ENCODE measurements at places on chromosomes 6 and 20.

DNA sequence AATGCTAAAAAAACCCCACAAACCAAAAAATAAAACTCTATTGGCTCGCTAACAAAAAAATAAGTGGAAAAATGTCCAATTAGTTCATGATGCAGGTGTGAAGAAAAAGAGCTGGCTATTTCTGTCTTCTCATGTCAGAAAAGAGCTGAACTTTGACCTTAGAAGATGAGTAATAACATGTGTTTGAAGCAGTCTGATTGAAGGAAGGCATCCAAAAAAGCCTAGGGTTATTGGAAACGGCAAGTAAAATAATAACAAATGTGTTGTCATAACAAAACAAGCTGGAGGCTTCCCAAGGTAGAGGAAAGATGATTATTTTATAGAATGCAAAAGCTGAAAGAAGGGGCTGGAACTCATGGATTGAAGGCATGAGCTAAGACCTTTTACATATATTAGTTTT, 94.4 kb upstream of the FAM184A start:
- no peak for DNase-seq

- no peak for DNase-seq
Measured at GRCh38 chr6:72950114-72950860, 275.0 kb downstream of the KHDC1L start.

DNA sequence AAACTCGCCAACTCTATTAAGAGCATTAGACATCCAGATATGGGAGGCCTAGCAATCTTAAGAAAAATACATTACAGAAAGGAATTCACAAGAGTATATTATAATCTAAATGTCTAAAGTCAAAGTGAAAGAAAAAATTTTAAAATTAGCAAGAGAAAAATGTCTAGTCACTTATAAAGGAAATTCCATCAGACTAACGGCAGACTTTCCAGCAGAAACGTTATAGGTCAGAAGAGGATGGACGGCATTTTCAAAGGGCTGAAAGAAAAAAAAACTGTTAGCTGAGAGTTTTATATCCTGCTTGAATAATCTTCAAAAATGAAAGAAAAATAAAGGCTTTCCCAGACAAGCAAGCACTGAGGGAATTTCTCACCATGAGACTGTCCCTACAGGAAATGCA, 269.0 kb downstream of the HDGFL1 start:
- no peak for DNase-seq

GRCh38 chr20:32439132-32439829, 81.2 kb downstream of the ASXL1 start:
- no peak for DNase-seq

GRCh38 chr6:166423781-166424180, 41.0 kb upstream of the MPC1 start:
- DNase-seq = no peak

DNA sequence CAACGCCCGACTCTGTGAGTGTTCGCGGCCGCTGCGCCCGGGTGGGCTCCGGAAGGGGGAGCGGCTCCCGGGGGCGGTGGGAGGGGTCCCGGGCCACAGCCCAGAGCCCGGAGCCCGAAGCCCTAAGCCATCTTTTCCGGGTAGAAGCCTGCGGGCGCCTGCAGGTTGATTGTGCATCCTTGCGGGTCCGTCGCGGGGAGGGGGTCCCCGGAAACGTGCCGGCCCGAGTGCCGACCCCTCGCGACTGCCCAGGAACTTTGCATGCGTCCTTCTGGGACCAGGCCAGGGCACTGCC, 413 bp downstream of the PTPRA start:
- DNase-seq = peak; percentile 47

DNA sequence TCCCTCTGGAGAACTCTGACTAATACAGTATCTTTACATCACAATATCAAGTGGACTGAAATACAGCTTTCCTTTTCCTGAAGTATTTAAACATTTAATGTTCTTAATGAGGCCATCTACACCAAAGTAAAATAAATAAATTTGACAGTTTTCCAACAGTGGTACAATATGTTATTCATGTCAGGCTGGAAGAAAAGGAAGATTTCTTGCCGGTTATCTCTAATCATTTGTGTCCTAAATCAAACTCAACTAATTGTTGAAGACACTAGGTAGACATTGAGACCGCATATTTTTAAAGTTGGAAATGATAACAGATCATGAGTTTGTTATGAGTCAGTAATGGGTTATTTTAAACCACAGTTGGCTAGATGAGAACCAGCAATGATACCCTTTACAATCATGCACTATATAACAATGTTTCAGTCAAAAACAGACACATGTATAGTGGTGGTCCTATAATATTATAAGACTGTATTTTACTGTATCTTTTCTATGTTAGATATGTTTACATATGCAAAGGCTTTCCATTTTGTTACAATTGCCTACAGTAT, 241.6 kb downstream of the LMBRD1 start:
- DNase-seq = no peak

GRCh38 chr6:135637701-135638100, 140.2 kb upstream of the AHI1 start:
- no peak for DNase-seq

DNA sequence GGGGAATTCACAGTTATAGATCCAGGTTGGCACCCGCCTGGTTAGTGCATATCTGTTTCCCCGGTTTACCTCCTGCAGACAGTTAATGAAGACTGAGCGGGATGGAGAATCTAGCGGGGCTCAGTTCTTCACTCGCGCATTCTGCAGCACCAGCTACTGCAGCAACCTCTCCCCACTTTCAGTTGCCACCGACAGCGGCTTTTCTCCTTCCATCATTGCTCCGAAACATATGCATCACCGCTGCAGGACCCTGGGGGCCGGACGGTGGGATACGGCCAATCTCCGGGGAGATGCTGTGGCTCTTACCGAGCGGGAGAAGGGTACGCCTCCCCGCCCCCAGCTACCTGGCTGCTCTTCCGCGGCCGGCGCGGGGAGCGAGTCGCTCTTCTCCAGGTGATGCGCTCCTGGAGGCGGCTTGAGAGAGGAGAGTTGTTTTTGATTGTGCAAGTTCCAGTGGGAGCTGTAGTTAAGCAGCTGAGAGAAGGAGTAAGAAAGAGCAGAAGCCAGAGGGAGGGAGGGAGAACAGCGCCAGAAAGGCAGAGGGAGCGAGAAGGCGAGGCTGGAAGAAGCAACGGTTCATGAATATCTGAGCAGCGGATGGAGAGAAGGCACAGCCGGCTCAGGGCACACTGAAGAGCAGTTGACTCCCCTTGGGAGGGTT, at the start of gene SGK1:
Gene SGK1 (minus strand): TSS at position 642 of the 661 bp plus-strand sequence. CDS start 652 bp downstream, outside the sequence.
- no peak for DNase-seq

DNA sequence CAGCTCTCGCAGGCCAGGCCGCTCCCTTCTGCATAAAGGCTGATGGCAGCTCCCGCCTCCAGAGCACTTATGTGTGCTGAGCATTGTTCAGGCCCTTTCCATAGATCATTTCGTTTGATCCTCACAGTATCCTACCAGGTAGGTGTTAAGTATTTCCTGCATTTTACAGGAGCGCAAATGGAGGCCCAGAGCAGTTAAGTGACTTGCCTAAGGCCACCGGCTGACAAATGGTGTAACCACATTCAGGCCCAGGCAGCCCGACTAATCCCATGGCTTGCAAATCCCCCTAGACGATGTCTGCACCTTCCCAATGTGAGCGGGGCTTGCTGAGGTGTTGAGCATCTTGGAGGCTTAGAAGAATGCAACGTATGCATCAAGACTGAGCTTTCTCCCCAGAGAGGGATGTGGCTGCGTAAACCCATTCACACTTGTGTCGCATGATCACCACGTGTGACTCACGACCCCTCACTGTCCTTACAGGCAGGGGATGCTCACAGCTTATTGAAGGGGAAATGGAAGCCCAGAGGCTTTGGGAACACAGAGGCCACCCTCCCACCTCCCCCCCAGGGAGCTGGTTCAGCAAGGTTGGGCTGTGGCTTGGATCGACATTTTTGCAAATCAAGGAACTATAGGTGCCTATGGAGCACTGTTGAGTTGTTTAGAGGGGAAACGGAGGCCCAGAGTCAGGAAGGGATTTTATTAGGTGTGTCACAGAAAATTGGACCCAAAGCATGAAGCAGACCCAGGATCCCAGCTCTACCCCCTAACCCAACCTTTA, 7.0 kb downstream of the BPIFB2 start:
- no peak for DNase-seq

GRCh38 chr6:42441697-42442081, 10.0 kb downstream of the TRERF1 start:
- no peak for DNase-seq

DNA sequence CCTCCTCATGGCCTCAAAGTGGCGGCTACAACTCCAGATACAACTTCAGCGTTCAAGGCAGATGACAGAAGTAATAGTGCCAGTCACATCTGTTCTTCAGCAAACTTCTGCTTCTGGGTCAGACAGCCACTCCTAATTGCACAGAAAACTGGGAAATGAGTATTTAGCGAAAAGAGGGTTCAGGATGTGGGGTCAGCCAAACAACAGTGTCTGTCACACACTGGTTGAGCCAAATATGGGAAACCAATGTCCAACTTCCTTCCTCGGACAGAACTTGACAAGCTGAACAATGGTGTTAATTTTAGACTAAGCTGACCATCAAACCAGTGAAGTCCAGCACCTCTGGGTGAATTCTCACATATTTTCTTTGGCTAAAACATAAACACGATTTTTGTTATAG, 22.1 kb downstream of the NUDT3 start:
- no peak for DNase-seq

- DNase-seq = no peak
Measured at GRCh38 chr6:14269436-14269835, 151.9 kb downstream of the CD83 start.

DNA sequence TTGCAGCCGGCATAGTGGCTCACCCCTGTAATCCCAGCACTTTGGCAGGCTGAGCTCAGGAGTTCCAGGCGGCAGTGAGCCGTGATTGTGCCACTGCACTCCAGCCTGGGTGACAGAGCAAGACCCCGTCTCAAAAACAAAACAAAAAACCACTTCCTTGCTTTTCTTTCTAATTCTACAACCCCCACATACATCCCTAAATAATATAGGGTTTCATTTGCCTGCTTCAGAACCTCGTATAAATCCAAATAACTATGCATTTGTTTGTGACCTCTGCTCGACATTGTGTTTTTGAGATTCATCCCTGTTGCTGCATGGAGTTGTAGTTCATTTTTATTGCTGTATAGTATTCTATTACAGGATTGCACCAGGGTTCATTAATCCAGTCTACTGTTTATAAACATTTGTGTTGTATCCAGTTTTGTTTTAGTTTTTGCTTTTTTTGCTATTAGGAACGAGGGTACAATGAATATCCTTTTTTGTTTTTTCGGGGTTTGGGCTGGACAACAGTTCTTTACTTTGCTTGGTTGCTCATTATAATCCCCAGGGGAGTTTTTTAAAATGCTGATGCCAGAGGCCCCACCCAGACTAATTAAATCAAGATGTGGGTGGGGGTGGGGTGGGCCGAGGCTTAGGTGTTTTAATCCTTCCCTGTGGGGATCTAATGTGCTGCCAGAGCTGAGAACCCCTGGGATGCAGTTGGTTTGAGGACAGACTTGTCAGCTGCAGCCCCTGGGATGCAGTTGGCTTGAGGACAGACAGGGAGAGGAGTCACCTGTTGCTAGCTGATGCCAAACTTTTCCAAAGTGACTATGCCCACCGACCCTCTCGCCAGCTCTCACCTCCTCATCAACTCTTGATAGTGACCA, 2.4 kb upstream of the SNAI1 start:
- DNase-seq = no peak

DNA sequence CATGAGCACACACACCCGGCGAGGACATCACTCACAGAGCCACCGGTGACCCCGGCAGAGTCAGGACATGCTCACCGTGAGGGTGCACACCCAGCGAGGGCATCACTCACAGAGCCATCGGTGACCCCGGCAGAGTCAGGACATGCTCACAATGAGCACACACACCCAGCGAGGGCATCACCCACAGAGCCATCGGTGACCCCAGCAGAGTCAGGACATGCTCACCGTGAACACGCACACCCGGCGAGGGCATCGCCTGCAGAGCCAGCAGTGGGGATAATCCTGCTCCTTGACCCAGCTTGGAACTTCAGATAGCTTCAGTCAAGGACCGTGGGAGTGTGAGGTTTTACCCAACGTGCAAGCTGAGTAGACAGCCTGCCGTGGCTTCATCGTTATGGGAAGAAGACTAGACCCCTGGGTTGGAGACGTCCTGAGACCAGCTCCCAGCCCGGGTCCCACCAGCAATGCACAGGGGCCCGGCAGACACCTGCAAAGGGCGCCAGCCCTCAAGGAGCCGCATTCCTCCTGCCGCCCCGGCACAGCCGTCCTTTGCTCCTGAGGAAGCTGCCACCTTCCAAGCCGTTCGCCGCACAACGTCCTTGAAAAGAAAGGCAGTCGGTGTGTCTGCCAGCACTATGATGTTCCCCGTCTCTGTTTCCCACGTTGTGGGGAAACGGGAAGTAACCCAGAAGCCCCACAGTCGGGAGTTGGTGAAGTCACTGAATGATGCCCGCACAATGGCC, 192.3 kb downstream of the DLL1 start:
- no peak for DNase-seq

GRCh38 chr6:111837641-111838500, 35.4 kb downstream of the FYN start:
- DNase-seq = no peak

GRCh38 chr20:17511401-17511800, 19.8 kb downstream of the BFSP1 start:
- no peak for DNase-seq

GRCh38 chr6:69584536-69584912, 212.3 kb downstream of the LMBRD1 start:
- DNase-seq = no peak

DNA sequence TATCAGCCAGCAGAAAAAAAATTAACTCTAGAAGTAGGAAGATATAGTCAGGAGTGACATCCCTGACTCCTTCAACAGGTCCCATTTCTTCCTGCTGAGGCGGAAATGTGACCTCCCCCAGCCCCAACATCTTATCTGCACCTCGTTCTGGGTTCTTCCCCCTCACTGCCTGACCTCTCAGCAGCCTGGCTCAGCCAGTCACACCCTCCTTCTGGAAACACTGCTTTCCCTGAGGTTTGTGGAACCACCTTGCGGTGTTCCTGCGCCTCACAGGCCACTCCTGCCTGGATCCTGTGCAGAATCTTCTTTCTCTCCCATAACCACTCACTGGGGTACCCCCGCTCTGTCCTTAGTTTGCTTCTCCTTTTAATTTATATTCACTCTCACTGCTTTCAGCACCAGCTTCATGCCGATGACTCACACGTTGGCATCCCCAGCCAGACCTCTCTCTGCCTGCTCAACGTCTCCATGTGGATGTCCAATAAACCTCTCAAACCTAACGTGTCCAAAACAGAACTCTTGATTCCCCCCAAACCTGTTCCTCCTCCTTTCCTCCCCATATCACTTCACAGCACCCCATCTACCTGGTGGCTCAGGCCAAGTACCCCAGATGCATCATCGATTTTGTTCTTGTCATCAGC, 222.8 kb upstream of the PLN start:
- DNase-seq = no peak

DNA sequence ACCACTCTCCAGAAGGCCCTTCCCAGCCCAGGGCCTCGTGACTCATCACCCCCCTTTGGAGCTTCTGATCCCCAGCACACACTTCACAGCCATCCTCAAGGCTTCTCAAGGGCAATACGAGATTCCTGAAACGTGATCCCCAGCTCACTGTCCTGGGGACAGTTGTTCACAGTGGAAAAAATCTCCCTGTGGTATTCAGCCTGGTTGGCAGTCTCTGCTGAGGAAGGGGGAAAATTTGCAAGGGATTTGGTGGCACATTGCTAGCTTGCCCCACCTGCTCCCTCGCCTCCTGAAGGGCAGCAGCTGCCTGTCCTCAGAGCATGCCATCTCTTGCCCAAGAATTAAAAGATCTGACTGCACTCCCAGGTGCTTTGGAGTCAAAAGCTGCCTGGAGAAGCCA, 20.7 kb upstream of the PKHD1 start:
- no peak for DNase-seq

GRCh38 chr20:17499041-17499440, 32.1 kb downstream of the BFSP1 start:
- no peak for DNase-seq

GRCh38 chr6:97501853-97502252, 218.8 kb upstream of the MMS22L start:
- DNase-seq = no peak

All from bone marrow (tissue), 2 donors.